ENCODE measurements at places on chromosomes 7 and 10. TPM values are rescaled to one million over a fixed set of nuclear protein-coding genes. Genes with fewer than 3 reads are reported as not detected.

LEP gene
- 0.09 TPM for total RNA-seq

- no peak for DNase-seq
These were observed 19.4 kb downstream of the NRAP start for GRCh38 chr10:113644185-113645120.

DNA sequence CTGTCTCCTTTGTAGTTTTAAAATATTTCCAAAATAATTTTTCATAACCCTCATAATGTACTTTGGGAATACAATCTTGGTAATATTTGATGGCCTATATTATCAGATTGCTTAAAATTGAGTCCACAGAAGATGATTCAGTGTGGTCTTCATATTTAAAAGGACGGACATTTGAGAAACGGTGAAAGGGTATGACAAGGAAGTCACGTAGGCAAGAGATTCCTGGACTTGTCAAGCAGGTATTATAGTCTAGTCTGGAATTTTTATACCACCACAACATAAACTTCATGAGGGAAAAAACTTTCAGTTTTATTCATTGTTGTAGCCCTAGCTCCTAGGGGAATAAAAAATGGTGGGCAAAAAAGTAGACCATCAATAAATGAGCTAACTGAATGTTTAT is 82.3 kb downstream of the KMT2E start:
- no peak for DNase-seq

SFMBT2 gene
- total RNA-seq, result 51.0 TPM

CD36 gene
- 32.1 TPM for total RNA-seq

TRIL gene
- 24.3 TPM for total RNA-seq

DNA sequence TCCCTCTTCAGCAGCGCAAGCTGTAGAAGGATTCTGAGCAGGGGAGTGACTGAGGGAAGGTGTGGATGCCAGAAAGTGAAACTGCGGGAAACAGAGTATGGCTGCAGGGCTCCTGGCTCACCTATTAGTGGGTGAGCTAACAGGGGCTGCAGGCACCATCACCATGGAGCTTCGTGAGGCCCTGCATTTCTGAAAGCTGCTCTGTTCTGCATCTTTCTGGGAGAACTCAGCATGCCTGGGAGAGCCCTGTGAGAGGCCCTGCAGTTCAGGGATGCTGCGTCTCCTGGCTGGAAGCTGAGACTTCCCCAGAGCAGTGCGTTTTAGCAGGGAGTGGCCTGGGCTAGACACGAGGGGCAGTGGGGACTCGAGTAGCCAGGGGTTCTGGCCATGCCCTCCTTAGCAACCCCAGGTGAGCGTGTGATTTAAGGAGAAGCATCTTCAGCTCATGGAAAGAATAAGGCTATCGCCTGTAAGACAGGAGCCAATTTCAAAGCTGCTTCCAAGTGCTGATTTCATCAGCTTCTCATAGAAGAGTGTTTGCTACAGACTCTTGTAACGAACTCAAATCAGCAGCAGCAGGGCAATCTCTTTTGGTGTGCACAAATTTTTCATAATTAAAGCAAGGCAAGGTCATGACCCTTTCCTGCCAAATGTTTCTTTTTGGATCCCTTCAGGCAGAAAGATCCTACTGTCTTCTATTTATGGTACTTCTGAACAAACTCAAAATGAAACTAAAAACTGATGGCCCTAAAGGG is 293.6 kb upstream of the ZNF32 start:
- DNase-seq, result peak; percentile 20

HKDC1 gene
- 0.91 TPM for total RNA-seq

DNA sequence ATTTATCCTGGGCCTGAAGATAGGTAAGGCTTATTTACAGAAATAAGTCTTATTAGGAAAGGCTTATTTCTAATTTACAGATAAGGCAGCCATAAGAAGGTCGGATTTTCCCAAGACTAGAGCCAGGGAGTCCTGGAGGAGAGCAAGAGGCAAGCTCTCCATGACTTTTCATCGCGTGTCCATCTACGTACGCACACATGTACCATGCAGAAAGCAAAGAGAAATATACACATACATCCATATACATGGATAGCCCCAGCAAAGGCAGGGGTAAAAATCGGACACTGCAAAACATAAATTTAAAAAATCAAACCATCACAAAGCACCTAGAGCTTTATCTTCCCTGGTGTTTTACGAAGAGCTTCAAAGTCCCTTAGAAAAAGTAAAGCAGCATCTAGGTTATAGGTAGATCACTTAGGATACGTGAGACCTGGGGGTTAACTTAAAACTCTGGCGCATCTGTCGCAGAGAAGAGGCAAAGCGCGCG is 25.8 kb upstream of the ZRANB1 start:
- DNase-seq, result no peak

- peak; percentile 26 for DNase-seq
These were observed 646 bp downstream of the SGCE start for GRCh38 chr7:94655126-94655847.

DNA sequence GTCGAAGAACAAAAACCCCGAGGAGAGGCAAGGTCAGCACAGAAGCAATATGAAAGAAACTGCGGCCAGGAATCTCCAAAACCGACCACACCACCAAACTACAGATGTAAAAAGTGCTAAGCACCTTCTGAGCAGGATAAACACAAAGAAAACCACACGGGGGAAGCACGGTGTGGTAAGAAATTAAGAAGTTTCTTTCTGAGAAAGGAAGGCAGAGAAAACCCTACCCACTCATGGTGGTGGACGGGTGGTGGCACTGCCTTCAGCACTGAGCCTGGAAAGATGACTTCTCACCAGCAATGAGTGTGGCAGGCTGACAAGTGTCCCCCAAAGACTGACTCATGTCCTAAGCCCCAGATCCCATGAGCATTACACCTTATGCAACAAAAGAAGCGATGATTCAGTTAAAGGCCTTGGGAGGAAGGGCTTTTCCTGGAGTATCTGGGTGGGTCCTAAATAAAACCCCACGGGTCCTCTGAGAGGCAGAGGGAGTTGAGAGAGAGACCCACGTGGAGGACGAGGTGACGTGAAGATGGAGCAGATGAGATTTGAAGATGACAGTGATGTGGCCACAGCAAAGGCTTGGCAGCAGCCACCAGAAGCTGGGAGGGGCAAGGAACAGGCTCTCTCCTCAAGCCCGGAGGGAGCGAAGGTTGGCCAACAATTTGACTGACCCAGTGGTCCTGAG is 124.9 kb downstream of the DLG5 start:
- no peak for DNase-seq

GRCh38 chr7:133530682-133531081 is 277.8 kb downstream of the EXOC4 start:
- DNase-seq, result no peak

ALOX5 gene
- total RNA-seq, result 2.0 TPM

HMX3 gene
- total RNA-seq, result not detected

- no peak for DNase-seq
These were observed 292.5 kb upstream of the VSTM2A start for GRCh38 chr7:54249686-54250085.

TBL2 gene
- total RNA-seq, result 22.8 TPM

FAM180A gene
- total RNA-seq, result not detected

NXPH1 gene
- 22.4 TPM for total RNA-seq

NUTM2B gene
- 1.3 TPM for total RNA-seq

SAP25 gene
- total RNA-seq, result not detected

- DNase-seq, result no peak
These were observed 102.2 kb downstream of the TAX1BP1 start for GRCh38 chr7:27842094-27842692.

- no peak for DNase-seq
These were observed 141.7 kb downstream of the DLG5 start for GRCh38 chr10:77784856-77785255.

DNA sequence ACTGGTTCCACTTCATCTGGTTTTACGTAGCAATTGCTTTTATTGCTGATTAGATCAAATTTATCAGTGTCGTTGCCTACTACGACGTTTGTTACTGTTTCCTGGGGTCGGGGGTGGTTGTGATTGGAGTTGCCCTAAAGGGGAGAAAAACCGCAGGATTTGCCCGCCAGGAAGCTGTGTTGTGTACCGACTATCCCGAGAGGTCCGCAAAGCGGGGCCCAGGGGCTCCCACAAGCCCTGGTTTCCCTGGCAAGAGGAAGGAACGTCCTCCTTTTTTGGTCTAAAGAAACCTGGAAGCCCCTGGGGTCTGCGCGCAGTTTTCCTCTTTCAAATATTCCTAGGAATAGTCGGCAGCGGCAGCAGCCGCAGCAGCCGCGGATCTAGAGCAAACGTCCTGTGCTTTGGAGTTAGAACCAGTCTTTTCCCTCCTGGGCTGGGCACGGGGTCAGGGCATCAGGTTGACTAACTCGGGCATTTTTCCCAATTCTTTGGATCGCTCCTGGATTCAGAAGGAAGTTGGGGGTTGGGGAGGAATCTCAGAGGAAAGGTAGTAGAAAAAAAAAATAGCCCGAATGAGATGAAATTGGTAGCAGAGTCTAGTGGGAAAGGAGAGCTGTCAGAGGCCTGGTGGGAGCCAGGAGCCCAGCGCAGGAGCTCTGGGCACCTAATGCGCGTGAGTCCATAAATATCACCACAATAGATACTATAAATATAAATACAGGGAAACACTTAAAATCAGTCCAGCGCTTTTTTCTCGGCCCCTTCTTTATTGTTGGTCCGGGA is 4.6 kb downstream of the VAX1 start:
- DNase-seq, result no peak

PLAU gene
- total RNA-seq, result 1.00 TPM

ENKUR gene
- total RNA-seq, result 6.4 TPM

DNA sequence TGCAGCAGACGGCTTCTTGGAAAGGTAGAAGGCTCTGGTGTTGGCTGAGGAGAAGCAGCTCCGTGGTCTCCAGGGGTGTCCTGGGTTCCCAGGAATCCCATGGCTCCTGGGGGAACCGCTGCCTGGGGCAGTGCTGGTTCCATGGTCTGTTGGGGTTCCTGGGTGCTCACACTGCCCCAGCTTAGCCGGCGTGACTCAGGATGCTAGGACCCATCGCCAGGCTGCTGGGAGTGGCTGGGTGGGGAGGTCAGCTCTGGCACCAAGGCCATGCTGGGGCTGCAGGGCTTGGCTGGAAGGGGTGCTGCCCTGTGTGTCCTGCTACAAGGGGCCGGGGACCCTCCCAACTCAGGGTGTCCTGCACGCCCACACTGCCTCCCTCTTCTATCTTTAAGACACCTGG is 9.4 kb downstream of the MGMT start:
- DNase-seq, result no peak

GRCh38 chr10:101267290-101267680 is 38.0 kb upstream of the LBX1 start:
- DNase-seq, result no peak

SUN3 gene
- total RNA-seq, result 0.36 TPM

- no peak for DNase-seq
These were observed 162.1 kb downstream of the JAZF1 start for GRCh38 chr7:28018446-28018845.

CDC14C gene
- total RNA-seq, result not detected

Measured in cerebellum (tissue), 4 donors.